HS-27A (cell line): ENCODE measurements at places on chromosomes 16 and 17.

- DNase-seq: no peak
Measured at GRCh38 chr16:8109510-8110369, 480.6 kb downstream of the TMEM114 start.

DNA sequence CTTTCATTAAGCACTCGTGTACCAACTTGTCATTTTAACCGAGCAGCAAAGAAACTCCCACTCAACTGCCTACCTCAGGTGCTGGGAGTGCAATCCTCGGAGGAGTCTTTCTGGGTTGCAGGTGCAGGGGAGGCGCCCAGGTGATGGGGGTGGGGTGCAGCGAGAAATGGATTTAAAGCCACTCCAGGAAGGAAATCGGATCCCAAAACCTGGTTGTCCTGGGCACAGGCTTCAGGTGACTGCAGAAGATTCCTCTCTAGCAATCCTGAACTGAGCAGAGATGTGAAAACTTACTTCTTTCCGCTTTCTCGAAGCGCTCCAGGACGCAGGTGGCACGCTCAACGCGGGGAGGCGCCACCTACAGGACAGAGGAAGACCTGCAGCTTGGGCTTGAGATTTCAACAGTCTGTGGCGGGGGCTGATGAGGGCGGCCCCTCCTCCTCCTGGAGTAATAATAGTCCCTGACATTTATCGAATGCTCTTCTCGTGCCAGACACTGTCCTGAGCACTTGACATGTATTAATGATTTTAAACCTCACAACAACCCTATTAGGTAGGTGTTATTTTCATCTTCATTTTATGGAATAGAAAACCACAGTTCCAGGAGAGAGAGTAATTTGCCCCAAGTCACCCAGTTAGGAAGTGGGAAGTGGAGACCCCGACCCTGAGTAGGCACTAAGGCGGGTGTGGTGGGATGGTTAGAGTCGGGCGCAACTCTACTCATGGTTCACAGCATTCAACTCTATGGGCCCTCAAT lies 27.2 kb upstream of the SKAP1 start:
- no peak for DNase-seq

DNA sequence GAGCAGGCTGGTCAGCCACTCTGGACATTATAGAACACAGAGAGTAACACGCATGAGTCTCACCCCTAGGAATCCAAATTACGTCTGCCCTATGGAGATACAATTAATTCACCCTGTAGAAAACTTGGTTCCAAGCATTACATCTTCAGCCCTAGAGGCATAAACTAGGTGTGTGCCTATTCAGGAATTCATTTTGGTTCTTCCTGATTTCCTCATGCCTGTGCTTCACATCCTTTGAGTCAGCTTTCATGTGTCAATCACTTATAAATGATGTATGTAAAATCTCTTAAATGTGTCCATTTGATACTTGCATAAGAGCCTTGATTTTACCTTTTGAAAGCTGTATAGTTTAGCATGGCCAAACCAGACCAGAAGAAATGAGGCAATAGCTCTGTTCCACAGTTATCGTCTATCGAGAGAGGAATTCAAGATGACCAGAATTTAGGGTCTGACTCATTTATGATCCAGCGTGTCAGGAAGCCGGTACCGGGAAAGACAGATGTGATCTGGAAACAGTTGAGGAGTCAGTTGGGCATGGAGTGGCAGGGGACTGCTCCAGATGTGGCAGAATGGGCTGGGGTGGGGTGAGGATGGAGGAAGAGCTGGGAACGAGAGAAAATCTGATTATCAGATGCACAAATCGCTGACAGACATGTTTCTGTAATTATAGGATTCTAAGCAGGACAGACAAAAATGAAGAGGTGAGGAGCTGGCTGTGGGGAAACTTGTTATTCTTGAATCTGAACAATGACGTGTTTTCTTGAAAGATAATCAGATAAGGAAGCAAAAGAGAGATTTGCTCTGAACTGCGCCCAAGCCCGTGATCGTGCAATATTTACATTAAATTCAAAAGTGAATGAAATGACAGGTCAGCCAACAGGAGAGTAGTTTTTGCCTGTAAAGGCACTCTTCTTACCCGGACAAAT lies 76.7 kb downstream of the C16orf95 start:
- no peak for DNase-seq

DNA sequence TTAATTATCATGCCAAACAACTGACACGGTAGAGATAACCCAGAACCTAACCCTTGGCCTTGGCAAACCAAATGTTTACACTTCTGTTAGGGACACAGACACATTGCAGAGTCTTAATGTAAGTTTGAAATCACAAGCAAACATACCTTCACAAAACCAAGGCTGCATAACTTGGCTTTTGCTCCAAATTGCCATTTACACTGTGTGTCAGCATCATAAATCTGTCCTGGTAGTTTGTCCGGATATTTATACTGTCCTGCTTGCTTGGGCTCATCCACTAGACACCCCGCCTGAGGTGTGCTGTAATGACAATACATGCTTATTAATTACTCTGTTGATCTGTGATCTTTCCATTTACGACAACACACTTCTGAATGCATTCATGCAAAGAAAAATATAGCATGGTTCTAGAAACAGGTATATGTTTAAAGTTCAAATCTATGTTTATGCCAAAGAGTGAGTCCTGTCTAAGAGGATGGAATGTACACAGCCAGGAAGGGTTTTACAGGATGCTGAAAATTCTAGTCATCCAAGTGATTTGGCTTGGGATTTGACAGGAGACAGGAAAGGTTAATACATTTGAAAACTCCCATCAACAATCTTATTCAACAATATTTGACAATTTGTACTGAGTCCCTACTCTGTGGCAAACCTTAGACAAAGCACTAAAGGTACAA lies 81.1 kb downstream of the ADAMTS18 start:
- DNase-seq: no peak

DNA sequence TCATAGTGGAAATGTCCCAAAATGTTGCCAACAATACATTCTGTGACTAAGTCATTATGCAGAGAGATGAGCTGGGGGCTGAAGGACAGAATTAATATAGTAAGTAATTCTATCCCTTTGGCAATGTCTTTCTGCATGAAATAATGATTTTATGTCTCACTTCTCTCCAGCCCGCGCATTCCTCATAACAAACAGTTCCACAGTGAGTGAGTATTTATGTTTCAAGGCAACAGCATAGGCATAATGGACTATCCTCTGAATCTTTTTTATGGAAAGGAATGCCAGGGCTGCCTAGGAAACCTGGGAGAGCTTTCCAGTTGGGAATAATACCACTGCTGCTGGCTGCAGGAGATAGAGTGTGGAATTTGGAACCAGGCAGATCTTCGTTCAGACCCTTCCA lies 477.7 kb downstream of the HS3ST4 start:
- no peak for DNase-seq

DNA sequence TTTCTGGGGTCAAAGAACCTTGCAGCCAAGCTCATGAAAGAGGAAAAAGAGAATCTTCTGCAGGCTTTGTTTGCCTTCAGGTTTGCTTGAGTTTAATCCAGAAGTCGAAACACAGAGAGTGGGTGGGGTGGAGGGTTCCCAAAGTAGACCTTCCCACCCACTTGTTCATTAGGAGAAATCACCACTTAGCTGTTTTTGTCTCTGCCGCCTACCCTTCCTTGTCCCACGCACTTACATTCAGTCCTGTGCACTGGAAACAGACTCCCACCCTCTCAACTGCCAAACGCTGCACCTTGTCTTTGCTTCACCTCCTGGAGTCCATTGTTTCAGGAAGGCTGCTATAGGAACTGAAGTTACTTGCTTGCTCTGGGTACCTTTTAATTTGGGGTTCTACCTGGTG lies 38.6 kb upstream of the RBFOX1 start:
- DNase-seq: no peak

GRCh38 chr16:3759736-3760135 lies 42.4 kb upstream of the TRAP1 start:
- no peak for DNase-seq

GRCh38 chr16:66802159-66802558 lies 775 bp upstream of the TERB1 start:
- no peak for DNase-seq

GRCh38 chr16:11129378-11129781 lies 126.6 kb downstream of the SOCS1 start:
- no peak for DNase-seq
